ENCODE measurements at places on chromosomes 5 and 9.

GRCh38 chr5:6464441-6464840 lies 15.8 kb downstream of the UBE2QL1 start:
- no peak for DNase-seq

DNA sequence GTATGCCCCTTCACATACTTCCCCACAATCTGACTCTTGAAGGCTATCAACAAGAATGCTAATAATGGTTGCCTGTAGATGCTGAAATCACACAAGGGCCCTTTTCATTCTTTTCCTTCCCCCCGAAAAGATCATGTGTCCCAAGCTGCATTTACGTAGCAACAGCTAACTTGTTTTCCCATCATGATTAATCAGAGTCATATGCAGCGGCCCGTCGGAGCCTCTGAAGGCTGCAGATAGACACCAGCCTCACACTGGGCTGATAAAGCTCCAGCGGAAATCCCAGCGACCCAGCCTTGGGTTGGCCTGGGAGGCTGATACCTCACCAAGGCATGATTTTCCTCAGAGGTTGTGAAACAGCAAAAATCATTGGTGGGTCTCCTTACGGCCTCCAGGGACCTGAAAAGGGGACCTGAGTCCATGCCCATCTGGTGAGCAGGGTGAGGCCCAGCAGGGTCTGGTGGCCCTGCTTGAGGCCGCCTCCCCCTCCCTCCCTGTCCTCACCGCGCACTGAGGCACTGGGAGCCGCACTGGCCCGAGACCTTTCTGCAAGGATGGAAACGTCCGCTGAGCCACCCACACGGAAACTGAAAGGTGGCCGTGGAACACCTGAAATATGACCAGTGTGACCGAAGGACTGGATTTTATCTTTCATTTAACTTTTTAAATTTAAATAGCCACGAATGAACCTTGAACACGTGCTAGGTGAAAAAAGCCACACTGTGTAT lies 114.2 kb upstream of the PHYKPL start:
- DNase-seq, result no peak

- no peak for DNase-seq
These were observed 7.7 kb upstream of the EXOC3 start for GRCh38 chr5:435156-435790.

GRCh38 chr5:142920849-142921612 lies 150.9 kb downstream of the ARHGAP26 start:
- DNase-seq, result no peak

DNA sequence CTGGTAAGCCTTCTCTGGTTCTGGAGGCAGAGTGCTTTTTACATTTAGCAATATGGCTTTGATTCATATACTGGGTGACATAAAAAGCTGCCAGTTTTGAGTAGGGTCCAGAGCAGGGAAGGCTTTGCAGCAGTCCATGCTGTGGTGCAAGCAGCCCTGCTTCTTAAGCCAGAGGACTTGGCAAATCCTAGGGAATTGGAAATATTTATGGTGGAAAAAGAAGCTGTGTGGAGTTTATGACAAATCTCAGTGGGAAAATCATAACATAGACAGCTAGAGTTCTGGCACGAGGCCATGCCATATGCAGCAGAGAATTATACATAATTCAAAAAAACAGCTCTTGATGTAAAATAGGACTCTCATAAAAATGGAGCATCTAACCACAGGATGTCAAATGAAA lies 536.4 kb downstream of the RASEF start:
- DNase-seq, result no peak
